Thymus (tissue), 14 donors: ENCODE measurements at places on chromosomes 3 and 15. TPM values are rescaled to one million over a fixed set of nuclear protein-coding genes. Genes with fewer than 3 reads are reported as not detected.
A peak's percentile ranks its signal among the peaks of the same experiment; 100 is the strongest.

DNA sequence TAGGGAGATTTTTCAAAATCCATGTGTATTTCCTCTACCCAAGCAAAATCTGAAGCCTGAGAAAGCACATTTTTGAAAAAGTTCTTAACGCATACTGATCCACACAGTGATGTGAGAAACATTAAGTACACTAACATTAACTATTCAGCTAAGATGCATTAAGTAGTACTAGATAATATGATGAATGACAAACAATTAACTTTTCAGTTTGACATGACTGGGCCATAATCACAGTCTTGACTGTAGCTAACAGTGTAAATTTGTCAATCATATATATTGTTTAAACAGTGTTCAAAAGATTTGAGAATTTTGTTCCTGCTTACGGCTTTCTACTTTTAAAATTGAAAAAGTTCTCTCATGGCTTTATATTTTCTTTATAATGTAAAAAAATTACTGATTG, 72.0 kb downstream of the CNTN3 start:
- H3K27ac ChIP-seq = no peak overlapping the region
- no peaks in the 10 kb centered on the region for H3K27me3 ChIP-seq
- no peaks in the 10 kb centered on the region for H3K4me1 ChIP-seq
- H3K4me3 ChIP-seq = no peak overlapping the region
- no peaks in the 10 kb centered on the region for H3K36me3 ChIP-seq
- no peak for DNase-seq

DNA sequence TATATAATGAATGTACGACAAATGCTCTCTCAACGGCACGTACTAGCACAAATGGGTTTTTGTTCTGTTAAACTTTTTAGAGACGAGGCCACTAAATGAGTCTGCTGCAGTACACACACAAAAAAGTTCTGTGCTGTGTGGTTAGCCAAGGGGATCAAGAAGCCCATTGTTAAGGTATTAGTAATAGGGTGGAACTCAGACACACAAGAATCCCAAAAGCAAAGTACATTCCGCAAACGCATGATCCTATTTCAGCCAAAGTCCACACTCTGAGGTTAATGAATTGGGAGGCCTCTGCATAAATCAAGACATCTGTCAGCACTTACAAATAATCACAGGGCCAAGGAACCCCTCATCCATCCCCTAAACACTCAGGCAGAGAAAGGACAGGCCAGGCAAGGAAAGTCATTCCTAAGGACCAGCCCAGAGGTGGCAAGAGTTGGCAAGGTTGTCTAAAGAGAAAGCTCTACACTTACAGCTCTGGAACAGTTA, 12.1 kb downstream of the OSBPL10 start:
- no peaks in the 10 kb centered on the region for H3K4me1 ChIP-seq
- H3K36me3 ChIP-seq = no peaks in the 10 kb centered on the region
- H3K27ac ChIP-seq = no peak overlapping the region
- no peaks in the 10 kb centered on the region for H3K27me3 ChIP-seq
- H3K4me3 ChIP-seq = no peak overlapping the region

- H3K36me3 ChIP-seq = no peaks in the 10 kb centered on the region
- DNase-seq = no peak
- H3K4me3 ChIP-seq = no peak overlapping the region
Observed at GRCh38 chr3:139318431-139318816, 25.4 kb upstream of the MRPS22 start.

GRCh38 chr3:120907659-120908029, 361 bp upstream of the STXBP5L start:
- DNase-seq = no peak
- no peaks in the 10 kb centered on the region for H3K36me3 ChIP-seq
- no peak overlapping the region for H3K27ac ChIP-seq
- peaks cover 19% of the 10 kb centered on the region for H3K27me3 ChIP-seq
- H3K4me1 ChIP-seq = peaks cover 9% of the 10 kb centered on the region
- peak overlapping the region; percentile 38 for H3K4me3 ChIP-seq

GRCh38 chr3:151171145-151171757, 31.8 kb downstream of the GPR171 start:
- DNase-seq = peak; percentile 79
- H3K4me1 ChIP-seq = peaks cover 19% of the 10 kb centered on the region

GRCh38 chr15:83818591-83818990, 164.7 kb downstream of the ADAMTSL3 start:
- no peak for DNase-seq
- H3K36me3 ChIP-seq = no peaks in the 10 kb centered on the region
- no peak overlapping the region for H3K4me3 ChIP-seq
- H3K27me3 ChIP-seq = no peaks in the 10 kb centered on the region

DNA sequence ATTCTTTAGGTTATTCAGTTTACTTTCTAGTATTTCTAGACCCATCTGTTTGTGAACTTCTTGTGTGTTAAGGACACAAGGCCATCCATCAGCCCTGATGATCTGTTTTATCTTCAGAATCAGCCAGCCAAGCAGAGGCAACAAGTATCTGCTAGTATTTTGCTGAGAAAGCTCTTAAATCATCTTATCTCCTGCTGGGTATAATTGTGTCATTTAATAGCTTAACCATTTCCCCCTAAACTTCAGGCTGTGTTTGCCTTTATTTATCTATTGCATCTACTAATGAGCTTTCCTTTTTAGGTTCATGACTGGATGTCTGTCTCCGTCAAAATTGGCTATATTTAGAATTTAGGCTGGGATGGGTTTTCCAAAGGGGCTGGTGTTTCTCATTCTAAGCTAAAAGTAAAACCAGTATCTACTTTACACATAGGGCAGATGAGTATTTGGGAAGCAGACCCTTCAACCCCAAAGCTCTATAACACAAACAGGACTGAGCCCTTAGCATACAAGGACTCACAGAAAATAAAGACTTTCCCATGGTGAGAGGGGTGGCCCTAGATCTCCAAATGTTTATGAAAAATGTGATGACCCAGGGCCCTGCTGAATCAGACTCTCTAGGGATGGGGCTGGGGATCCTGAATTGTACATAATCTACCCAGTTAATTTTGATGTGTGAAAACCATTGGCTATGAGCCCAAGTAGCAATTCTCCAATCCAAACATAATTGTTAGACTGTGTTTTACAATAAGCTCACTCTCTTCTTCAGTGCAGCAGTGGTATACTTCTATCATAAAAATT, 65.3 kb upstream of the PSMD6 start:
- H3K36me3 ChIP-seq = no peaks in the 10 kb centered on the region
- no peak for DNase-seq
- H3K4me3 ChIP-seq = no peak overlapping the region
- H3K27ac ChIP-seq = no peak overlapping the region
- no peaks in the 10 kb centered on the region for H3K27me3 ChIP-seq

DNA sequence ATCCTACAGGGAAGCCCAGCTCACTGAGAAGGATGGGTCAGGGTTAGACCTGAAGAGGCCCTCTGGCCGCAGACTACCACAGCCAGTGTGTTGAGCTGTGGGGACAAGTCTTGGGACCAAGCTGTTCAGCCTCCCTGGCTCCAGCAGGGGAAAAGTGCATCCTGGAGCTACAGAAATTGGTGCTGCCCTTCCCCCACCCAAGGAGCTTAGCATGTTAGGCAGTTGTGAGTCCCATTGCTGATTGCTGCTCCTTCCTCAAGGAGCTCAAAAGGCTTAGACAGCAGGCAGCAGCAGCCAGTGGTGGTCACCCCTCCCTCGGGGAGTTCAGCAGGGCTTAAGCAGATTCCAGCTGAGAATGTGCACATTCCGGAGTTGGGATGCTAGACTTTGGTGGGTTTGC, 165.6 kb downstream of the ATP8B4 start:
- H3K27me3 ChIP-seq = no peaks in the 10 kb centered on the region
- no peaks in the 10 kb centered on the region for H3K36me3 ChIP-seq
- no peak overlapping the region for H3K4me3 ChIP-seq
- no peak overlapping the region for H3K27ac ChIP-seq

DNA sequence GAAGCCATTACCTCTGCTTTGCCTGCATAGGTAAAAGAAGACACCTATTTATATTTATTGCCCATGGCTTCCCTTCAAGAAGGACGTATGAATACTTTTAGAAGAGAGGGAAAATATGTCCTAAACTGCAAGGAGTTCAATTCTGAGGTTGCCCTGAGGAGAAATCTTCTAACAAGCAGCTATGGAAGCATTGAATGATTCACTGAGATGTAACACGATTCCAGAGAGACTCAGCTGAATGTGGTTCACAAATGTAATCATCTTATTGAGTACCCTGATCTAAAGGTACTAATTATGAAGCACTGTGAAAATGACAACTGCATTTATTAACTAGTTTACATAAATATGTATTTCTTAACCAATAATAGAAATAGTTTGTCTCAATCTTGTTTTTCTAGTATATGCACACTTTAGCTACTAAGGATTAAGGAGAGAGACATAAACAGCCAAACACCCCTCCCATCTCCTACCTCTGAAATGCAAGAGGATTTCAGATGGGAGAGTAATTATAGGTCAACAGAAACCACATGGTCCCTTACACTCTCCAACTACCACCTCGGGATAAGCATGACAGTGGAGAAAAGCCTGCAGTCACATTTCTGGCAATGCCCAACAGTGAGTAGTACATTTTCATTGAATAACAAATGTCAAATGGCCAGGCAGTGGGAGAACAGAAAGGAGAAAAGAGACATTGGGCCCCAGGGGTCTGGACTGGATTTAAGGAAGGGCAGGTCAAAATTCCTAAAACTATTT, 506.2 kb upstream of the IL12A start:
- H3K4me3 ChIP-seq = no peak overlapping the region
- H3K27me3 ChIP-seq = no peaks in the 10 kb centered on the region
- H3K27ac ChIP-seq = no peak overlapping the region
- no peak for DNase-seq
- no peaks in the 10 kb centered on the region for H3K36me3 ChIP-seq
- H3K4me1 ChIP-seq = no peaks in the 10 kb centered on the region

DNA sequence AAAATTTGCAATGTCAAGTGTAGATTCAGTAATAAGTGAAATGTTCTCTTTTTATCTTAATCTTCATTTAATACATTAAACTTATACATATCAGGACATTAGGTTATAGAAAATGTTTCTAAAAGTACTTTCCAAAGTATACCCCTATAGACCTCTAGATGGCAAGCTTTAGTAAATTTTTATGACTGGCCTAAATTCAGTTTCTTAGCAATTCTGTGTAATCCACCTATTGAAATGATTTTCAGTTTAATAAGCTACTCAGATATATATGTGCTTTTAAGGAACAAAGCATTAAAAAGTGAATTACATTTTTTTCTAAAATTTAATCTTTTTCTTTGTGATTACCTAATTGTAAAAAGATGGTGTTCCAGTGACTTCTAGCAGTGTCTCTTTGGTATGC, 342.2 kb downstream of the GBE1 start:
- no peak overlapping the region for H3K27ac ChIP-seq
- no peaks in the 10 kb centered on the region for H3K36me3 ChIP-seq
- H3K4me3 ChIP-seq = no peak overlapping the region
- no peak for DNase-seq

GRCh38 chr3:167054926-167055325, 325.2 kb downstream of the ZBBX start:
- H3K4me1 ChIP-seq = no peaks in the 10 kb centered on the region
- no peaks in the 10 kb centered on the region for H3K36me3 ChIP-seq
- H3K27me3 ChIP-seq = no peaks in the 10 kb centered on the region
- H3K27ac ChIP-seq = no peak overlapping the region

- no peak overlapping the region for H3K27ac ChIP-seq
- no peak overlapping the region for H3K4me3 ChIP-seq
- H3K27me3 ChIP-seq = no peaks in the 10 kb centered on the region
- H3K36me3 ChIP-seq = no peaks in the 10 kb centered on the region
Observed at GRCh38 chr15:49185473-49185872, 15.4 kb downstream of the GALK2 start.

DNA sequence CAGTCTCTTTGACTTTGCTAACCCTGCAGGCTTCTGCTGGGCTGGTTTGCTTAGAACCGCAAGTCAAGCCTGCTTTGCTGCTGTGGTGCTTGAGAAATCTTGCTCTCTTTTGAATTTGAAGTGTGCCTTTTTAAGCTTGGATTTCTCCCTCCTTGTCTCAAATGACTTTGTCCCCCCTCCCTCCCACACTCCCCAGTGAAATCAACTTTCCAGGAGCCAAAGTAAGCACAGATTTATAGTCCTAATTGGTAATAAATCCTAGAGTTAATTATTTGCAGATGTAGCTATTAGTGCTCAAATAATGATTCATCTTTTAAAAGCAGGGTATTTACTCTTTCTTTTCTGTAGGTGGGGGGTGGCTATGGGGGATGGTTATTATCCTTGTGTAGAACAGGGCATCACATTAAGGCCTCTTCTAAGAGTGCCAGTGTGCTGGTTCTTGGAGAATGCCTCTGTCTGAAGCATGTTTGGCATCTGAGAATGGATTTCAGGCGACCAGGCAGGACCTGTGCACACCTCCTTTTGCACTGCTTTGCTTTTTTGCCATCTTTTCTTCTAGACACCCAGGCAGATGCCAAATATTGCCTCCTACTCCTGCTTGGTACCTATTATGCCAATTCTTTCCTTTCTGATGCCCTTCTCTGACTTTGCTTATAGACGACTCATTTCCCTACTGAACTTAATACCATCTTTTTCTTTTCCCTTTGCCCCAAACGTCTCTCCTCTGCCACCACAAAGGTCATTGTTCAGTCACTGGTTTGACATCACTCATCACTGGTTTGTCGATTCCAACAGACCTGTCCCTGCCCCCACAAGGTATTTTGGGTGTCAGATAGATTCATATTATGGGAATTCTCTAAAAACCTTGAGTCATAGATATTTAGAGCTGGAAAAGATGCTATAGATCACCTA, 50.7 kb downstream of the CLDN11 start:
- H3K27me3 ChIP-seq = no peaks in the 10 kb centered on the region
- H3K4me3 ChIP-seq = no peak overlapping the region
- no peak overlapping the region for H3K27ac ChIP-seq
- H3K4me1 ChIP-seq = no peaks in the 10 kb centered on the region
- no peaks in the 10 kb centered on the region for H3K36me3 ChIP-seq

GRCh38 chr3:61530355-61530754, 31.0 kb upstream of the PTPRG start:
- no peak overlapping the region for H3K4me3 ChIP-seq
- H3K27me3 ChIP-seq = no peaks in the 10 kb centered on the region
- no peaks in the 10 kb centered on the region for H3K4me1 ChIP-seq

- H3K4me3 ChIP-seq = no peak overlapping the region
- no peaks in the 10 kb centered on the region for H3K36me3 ChIP-seq
- H3K4me1 ChIP-seq = no peaks in the 10 kb centered on the region
- no peak overlapping the region for H3K27ac ChIP-seq
Observed at GRCh38 chr3:8095724-8096123, 405.9 kb upstream of the LMCD1 start.

- no peak overlapping the region for H3K4me3 ChIP-seq
- no peak overlapping the region for H3K27ac ChIP-seq
- no peaks in the 10 kb centered on the region for H3K4me1 ChIP-seq
- peaks cover 93% of the 10 kb centered on the region for H3K36me3 ChIP-seq
Observed at GRCh38 chr3:126464997-126465396, 10.7 kb downstream of the ZXDC start.

CHCHD6 gene
- total RNA-seq = 10.5 TPM

CLRN1 gene
- under 0.01 TPM for total RNA-seq

TICRR gene
- 3.5 TPM for total RNA-seq

SLC22A14 gene
- total RNA-seq = 0.05 TPM

EEFSEC gene
- 6.5 TPM for total RNA-seq

NUSAP1 gene
- 152 TPM for total RNA-seq

SUMF1 gene
- total RNA-seq = 18.6 TPM

CCR3 gene
- 0.33 TPM for total RNA-seq

KIF15 gene
- total RNA-seq = 43.4 TPM

TADA3 gene
- 43.6 TPM for total RNA-seq

GABRR3 gene
- total RNA-seq = 0.05 TPM
